ENCODE measurements at places on chromosomes 5 and 9.

DNA sequence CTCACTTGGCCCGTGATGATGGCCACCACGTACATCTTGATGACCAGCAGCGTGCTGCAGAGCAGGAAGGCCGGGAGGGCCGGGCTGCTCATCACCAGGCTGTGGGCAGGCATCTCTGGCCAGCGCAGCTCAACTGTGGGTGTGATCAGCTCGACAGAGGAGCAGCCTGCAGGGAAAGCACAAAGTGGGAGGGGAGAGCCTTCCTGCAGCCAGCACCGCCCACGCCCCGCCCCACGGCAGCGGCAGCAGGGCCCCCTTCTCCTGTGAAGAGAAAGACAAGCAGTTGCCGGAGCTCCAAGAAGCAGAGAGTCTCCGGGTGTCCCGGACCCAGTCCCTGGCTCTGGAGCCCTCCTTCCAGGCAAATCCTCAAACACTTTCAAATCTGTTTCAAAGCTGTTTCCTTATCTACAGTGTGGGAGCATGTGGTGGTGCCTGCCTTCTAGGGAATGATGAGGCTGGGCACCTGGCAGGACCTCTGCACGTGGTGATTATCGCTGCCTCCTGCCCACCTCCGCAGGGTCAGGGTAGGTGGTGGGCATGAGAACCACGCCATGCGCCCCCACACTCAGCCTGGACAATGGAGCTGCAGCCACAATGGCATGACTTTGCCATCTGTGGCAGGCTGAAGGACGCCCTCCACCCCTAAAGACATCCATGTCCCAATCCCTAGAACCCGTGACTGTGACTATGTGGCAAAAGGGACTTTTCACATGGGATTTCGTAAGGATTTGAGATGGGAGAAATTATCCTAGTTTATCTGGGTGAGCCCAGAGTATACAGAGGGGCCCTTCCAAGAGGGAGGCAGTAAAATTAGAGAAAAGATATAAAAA lies at the start of gene PTGES:
Gene PTGES, minus strand, starts transcription at position 143 of the 830 bp plus-strand sequence. Its CDS starts 30 bp downstream, at position 113.
- DNase-seq, result peak; percentile 73

DNA sequence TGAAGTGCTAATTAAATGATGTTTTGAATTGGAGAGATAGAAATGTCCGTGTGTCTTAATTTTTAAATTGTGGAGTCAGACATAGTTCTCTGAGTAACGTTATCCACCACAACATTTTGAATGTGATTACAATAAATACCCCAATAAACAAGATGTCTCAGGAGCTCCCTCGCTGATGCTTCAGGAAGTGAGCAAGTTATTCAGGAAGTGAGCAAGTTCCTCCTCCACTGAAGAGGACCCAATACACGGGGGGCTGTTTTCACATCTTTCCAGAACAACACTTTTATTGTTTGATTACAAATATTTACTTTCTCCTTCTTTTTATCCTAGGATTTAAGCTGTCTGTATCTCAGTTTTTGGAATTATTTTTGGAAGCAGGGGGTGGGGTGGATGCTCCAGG lies 363.8 kb downstream of the LRRC70 start:
- DNase-seq, result no peak

DNA sequence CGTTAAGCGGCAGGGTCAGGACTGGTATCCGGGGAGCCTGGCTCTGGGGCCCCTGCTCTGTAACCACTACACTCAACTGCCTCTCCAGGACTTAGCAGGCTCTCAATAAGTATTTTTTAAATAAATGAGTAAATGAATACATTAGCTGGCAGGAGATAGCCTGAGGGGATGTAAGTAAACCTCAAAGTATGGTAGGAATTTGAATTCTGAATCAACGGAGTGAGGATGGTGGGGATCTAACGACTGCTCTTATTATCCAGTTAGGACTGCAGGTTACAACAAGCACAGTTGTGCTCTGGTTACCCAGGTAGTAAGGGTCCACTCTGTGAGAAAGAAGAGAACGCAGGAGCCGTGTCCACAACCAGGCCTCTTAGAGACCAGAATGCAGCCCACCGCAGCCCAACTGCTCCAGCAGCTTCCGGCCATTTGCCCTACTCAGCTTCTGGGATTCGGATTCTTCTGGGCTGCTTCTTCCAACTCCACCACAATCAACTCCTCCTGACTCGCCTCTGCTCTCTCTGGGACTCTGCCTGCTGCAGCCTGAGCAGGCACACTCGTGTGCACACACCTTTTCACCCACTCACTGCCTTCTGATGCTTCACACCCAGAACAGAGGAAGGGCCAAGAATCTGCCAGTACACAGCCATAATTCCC lies 52.6 kb downstream of the MED27 start:
- no peak for DNase-seq

DNA sequence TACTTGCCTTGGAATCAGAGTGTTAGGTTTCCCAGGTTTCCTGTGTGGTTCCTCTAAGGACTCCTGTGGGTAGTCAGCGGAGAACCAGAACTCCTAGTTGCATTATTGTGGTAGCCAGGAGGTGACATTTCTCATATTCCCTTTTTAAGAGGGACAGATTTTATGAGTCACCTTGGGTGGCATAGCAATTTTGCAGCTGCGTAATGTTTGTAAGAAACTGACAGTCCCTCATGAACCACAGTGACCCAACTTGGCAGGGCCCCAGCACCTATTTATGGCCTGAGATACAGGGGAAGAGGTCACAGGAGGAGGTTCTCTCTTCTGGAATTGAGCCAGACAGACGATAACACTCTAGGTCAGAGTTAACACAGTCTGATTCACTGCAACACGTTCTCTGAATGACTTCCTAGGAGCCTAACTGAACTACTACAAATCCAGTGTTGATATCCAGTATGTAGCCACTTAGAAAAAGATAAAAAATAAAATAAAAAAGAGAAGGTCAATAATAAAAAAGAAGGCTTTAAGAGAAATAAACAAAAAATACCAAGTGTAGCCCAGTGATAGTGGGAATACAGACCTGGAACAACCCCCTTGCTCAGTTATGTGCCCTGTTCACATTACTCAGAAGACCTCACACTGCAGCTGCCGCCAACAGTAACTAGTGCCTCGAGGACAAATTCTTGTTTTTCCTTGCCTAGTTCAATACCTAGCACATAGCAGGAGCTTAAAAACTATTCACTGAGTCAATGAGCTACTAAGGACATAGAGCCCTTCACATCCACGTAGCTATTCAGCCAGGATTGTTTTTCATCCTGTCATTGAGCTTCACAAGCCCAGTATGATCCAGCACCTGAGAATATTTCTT lies 50.7 kb upstream of the VLDLR start:
- no peak for DNase-seq
